Ovary (tissue), 10 donors: ENCODE measurements at places on chromosomes 2 and 18.

GRCh38 chr2:39696838-39697237 lies 31.1 kb downstream of the TMEM178A start:
- DNase-seq = no peak

- no peak for DNase-seq
These were observed 78.4 kb downstream of the TGFA start for GRCh38 chr2:70475266-70475665.

DNA sequence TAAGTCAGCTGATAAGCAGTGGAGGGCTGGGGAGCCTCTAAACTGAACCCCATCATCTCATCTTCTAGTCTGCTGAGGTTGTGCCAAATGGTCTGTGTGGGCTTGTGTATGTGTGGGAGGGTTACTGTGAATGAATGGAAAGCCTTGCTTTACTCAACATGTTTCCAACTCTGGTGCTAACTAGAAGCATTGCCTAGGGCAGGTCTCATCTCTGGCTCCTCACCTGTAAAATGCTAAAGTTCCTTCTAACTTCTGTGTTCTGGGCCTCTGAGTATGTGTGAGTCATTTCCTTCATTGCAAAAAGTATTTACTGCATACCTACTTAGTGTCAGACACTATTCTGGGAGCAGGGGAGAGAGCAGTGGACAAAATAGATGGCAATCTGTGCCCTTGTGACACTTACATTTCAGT lies 1.3 kb downstream of the LIPG start:
- no peak for DNase-seq

GRCh38 chr18:77344786-77345500 lies 95.3 kb downstream of the GALR1 start:
- no peak for DNase-seq

DNA sequence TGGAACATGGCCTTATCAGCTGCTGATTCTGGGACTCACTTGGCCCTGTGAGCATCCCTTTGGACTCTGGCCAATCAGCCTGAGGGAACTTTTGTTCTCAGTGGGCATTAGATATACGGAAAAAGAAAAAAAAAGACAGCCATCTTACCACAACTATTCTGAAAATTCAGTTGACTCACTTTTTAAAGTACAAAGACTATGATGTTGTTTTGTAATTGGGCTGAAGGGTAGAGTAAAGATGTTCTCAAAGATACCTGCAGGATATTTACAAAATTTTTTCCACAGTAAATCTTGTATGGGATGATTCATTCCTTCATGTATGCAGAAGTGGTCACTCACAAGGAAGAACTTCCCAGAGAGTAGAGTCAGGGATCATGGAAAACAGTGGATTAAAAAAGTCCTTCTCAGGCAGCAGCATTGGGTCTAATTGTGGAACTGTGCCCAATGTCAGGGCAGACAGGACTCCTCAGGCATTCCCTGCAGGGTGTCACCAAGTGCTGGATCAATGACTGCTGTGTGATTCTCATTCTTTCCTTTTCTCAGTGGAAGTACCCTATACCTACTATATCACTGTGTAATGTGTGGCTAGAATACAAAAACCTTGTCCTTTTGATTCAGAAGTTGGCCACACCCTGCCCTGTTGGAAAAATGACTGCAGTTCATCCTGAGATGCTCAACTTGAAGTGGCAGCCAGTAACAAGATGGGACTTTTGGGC lies 35.4 kb downstream of the SULT1C4 start:
- DNase-seq = no peak

DNA sequence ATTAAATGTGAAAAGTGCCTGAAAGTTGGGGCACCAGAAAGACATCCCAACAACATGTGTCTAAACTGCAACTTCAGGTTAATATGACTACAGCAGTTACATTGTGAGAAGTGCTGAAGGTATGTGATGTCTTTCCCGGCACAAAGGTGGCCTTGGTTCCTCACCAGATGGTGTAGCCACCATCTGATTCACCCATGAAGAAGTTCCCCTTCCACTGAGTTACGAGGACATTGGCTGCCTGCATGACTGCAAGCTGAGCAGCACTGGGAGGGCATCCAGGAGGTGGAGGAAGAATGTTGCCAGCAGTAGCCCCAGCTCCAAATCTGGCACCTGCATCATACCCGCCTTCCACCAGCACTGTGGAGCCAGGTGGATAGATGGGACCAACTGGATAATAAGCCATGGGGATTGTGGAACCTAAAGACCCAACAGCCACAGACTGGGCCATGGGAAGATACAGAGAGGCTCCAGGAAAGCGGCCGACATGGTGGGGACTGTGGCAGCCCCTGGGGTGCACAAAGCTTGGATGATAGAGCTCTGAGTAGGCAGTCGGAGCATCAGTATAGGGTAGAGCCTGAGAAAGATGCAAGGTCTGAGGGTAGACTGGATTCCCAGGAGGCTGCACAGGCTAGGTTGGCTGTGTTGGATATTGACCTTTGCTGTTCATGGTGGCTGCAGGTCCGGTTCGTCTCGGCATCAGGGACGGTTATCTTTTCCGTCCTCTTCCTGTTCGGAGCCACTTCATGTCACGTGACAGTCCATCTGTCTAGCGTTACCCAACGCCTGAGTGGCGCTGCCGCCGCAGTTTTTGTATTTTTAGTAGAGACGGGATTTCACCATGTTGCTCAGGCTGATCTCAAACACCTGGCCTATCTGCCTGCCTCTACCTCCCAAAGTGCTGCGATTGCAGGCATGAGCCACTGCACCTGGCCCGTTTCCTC lies 36.9 kb downstream of the SUMO1 start:
- no peak for DNase-seq

DNA sequence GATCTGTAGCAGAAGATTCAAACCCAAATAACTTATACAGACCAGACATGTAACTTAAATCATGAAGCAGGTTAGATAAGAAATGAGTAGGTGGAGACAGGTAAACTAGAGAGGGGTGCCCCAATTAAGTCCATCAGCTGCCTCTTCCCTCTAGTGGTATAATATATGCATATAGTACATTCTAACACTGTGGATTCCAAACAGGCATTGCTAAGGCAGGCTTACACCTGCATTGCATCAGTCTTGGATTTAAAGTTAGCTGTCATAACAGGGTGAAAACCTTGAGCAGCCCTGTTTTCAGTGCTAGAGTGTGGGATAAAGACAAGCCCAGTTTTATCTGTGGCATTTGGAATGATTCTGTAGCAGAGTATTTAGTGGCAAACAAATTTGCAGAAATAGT lies 63.4 kb downstream of the NYAP2 start:
- no peak for DNase-seq
